ENCODE measurements at places on chromosomes 7 and 10. TPM values are rescaled to one million over a fixed set of nuclear protein-coding genes. Genes with fewer than 3 reads are reported as not detected.

Gene BMI1
- total RNA-seq, result 46.3 TPM

- no peak overlapping the region for H3K27ac ChIP-seq
- H3K4me3 ChIP-seq, result no peak overlapping the region
- H3K36me3 ChIP-seq, result peaks cover 24% of the 10 kb centered on the region
- no peaks in the 10 kb centered on the region for H3K27me3 ChIP-seq
These were observed 66.9 kb downstream of the FAM53B start for GRCh38 chr10:124677293-124677699.

DNA sequence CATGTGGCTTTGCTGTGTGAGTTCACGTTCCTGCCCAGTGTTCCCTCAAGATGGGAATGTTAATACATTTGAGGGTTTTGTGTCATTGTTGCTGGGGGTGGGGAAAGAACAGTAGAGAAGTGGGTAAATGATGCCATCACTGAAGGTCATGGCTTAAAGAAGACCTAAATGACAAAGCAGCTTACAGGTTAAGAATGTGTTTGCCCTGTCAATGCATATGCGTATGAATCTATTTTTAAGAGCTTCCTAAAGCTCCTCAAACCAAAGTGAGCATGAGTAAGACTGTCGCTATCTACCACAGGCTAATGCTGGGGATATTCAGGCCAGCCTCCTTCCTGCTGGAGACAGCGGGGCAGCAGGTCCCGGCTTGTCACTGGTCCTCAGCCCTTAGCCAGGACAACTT lies 162.9 kb downstream of the CREB5 start:
- no peak for DNase-seq
- H3K4me3 ChIP-seq, result no peak overlapping the region
- peaks cover 13% of the 10 kb centered on the region for H3K27me3 ChIP-seq
- H3K4me1 ChIP-seq, result no peaks in the 10 kb centered on the region
- H3K36me3 ChIP-seq, result no peaks in the 10 kb centered on the region
- H3K27ac ChIP-seq, result no peak overlapping the region

GRCh38 chr10:75297021-75297599 lies 61.4 kb upstream of the COMTD1 start:
- no peaks in the 10 kb centered on the region for H3K36me3 ChIP-seq
- peaks cover 27% of the 10 kb centered on the region for H3K4me1 ChIP-seq
- no peak overlapping the region for H3K4me3 ChIP-seq
- H3K27me3 ChIP-seq, result peaks cover 2% of the 10 kb centered on the region
- no peak overlapping the region for H3K27ac ChIP-seq

- no peaks in the 10 kb centered on the region for H3K4me1 ChIP-seq
- DNase-seq, result no peak
- no peak overlapping the region for H3K4me3 ChIP-seq
- H3K36me3 ChIP-seq, result no peaks in the 10 kb centered on the region
- H3K27me3 ChIP-seq, result peaks cover 9% of the 10 kb centered on the region
These were observed 23.4 kb upstream of the CASD1 start for GRCh38 chr7:94486216-94486615.

GRCh38 chr10:132858121-132859081 lies 72.5 kb upstream of the NKX6-2 start:
- H3K36me3 ChIP-seq, result no peaks in the 10 kb centered on the region
- no peak overlapping the region for H3K27ac ChIP-seq
- H3K27me3 ChIP-seq, result peaks cover 6% of the 10 kb centered on the region
- H3K4me1 ChIP-seq, result peaks cover 11% of the 10 kb centered on the region
- no peak overlapping the region for H3K4me3 ChIP-seq

DNA sequence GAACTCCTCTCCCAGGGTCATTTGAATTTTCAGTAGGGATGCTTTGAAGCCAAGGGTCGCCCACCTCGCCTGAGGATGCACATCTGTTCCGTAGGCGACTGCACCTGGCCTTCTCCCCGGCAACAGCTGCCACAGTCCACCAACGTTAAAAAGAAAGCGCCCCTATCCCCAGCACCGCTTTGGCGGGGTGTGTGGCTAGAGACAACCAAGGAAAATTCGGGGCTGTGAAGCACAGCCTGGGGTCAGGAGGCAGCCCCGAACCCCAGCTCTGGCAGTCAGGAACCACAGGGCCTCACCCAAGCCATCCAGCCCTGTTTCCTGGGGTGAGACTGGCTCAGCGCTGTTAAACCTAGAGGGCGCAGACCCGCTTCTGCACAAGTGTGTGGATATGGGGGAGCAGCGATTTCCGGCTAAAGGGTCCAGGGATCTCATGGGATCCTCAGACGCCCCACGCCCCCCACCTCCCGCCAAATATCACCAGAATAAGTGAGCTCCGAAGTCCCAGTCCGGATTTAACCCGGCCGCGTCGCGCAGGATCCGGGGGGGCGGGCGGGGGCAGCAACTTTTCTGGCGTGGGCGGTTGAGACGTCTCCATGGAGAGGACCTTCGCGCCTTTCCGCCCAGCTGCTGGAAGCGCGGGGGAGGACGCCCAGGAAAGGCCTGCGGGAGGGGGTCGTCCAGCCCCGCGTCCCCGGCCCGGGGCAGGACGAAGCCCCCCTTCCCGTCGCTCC lies 822 bp downstream of the ZC3HAV1L start:
- H3K27ac ChIP-seq, result peak overlapping the region; percentile 62
- DNase-seq, result no peak
- H3K4me3 ChIP-seq, result peak overlapping the region; percentile 51
- H3K36me3 ChIP-seq, result no peaks in the 10 kb centered on the region
- no peaks in the 10 kb centered on the region for H3K27me3 ChIP-seq

DNA sequence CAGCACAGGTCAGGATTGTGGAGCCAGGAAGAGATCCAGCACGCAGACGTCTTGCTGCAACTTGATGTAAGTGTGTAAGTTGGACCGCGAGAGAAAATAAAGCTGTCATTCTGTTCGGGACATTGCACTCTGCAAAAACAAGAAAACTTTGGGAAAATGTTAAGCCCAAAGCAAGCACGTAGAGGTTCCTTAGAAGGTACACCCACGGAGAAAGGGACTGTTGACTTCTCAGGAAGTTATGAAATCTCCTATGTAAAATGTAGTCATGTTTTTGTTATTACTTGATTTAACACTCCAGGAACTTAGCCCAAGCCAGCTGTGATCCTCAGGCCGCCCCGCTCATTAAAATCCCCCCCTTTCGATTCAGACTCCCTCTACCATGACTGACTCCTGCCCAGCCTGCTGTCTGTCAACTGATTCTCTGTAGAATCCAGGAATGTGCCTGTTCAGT lies 196.1 kb upstream of the TCF7L2 start:
- H3K27me3 ChIP-seq, result no peaks in the 10 kb centered on the region
- H3K36me3 ChIP-seq, result no peaks in the 10 kb centered on the region
- H3K27ac ChIP-seq, result peak overlapping the region; percentile 9
- no peak for DNase-seq
- no peak overlapping the region for H3K4me3 ChIP-seq

DNA sequence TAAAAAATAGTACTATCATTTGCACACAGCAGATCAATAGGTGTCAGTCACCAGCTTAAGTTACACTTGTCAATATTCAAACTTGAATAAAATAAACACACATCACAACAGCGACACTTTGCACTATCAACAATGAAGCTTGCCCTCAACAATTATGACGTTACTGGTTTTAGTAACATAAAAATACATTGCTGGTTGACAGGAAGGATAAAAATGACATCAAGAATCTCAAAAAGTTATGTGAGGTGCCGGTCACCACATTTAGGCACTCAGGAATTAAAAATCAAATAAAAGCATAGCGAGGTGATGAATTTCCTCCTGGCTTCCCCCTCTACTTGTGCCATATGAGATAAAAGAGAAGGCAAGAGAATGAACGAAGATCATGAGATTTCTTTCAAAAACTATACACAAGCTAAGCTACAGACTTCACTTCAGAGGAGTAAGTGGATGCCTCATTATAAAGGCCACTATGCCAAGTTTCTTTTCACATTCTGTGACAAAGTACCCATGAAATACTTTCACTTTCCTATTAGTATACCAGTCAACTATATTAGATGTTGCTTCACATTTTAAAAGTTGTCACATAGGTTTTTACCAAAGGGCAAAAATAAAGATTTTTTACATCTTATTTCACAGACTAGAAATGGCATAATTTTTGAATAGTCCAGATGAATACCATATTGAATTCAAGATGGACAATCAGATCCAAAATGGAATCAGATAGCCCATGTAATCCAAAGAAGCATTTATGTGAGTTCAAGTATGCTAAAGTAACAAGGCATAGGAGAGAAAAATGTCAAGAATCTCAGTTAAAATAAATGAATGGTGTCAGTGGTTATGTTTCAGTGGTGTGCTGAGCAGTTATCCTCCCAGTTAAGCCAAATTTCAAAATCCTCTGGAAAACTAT lies 3.6 kb downstream of the CCDC71L start:
- no peak for DNase-seq
- H3K36me3 ChIP-seq, result no peaks in the 10 kb centered on the region
- no peaks in the 10 kb centered on the region for H3K4me1 ChIP-seq
- H3K4me3 ChIP-seq, result no peak overlapping the region
- peaks cover 7% of the 10 kb centered on the region for H3K27me3 ChIP-seq

Gene DIP2C
- total RNA-seq, result 2.7 TPM

DNA sequence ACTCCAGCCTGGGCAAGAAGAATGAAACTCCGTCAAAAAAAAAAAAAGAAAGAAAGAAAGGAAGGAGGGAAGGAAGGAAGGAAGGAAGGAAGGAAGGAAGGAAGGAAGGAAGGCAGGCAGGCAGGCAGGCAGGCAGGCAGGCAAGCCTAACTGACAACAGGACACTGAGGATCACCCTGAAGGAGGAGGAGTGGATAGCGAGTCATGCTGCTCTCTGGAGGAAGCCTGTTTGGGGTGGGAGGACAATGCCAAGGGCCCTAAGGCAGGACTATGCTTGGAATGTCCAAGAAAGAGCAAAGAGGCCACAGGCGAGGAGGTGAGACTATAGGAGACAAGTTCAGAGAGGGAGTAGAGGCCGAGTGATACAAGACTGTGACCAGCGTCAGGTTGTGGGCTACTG lies 107.0 kb upstream of the PARD3 start:
- no peak for DNase-seq
- no peaks in the 10 kb centered on the region for H3K4me1 ChIP-seq
- H3K36me3 ChIP-seq, result no peaks in the 10 kb centered on the region

DNA sequence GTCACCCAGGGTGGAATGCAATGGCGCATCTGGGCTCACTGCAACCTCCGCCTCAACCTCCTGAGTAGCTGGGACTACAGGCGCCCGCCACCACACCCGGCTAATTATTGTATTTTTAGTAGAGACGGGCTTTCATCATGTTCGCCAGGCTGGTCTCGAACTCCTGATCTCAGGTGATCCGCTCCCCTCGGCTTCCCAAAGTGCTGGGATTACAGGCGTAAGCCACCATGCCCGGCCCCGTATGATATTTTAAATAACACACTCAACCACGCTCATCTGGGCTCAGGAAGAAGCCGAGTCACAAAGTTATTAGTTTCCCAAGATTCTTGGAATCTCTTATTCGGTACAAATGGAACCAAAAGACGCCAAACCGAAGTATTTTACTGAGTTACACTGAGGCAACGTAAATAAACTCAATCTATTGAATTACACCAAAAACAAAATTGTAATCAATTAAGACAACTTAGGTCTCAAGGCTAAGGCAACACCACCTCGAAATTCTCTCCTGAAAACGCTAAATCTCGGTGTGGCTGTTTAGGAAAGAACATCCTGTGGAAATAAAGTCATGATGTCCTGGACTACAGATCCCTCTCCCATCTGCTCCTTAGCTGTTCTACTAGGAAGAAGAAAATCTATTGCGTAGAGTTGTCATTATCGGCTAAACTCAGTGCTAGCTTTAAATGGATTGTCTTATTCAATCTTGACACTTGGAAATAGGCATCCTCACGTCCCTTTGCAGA lies 910 bp downstream of the ARHGAP19 start:
- H3K36me3 ChIP-seq, result no peaks in the 10 kb centered on the region
- DNase-seq, result no peak
- no peaks in the 10 kb centered on the region for H3K27me3 ChIP-seq
- H3K27ac ChIP-seq, result peak overlapping the region; percentile 97
- H3K4me1 ChIP-seq, result peaks cover 27% of the 10 kb centered on the region

Measured in HepG2 (cell line).